ENCODE measurements at places on chromosomes 5 and 9.
A peak's percentile ranks its signal among the peaks of the same experiment; 100 is the strongest.

DNA sequence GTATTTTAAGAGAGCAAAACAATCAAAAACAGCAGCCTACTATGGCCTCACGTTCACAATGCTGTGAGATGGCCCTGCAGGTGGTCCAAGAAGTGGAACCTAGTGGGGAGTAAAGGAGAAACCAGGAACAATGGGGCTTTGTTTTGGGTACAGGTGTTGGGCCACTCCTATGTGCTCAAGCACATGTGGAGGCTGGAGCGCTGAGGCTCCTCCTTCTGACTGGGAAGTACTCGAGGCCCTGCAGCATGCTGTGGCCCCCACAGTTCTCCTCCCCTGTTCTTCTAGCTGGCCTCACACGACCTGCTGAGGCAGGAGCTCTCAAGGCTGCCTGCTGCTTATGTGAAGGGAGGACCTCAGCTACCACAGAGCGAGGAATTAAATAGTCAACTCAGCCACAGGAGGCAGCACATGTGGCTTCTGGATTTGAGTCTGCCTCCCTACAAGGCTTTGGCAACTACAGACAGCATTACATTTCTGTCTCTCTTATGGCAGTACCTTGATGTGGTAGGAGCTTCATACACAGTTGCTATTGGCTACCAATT lies 482.3 kb downstream of the SPOCK1 start:
- DNase-seq, result no peak

DNA sequence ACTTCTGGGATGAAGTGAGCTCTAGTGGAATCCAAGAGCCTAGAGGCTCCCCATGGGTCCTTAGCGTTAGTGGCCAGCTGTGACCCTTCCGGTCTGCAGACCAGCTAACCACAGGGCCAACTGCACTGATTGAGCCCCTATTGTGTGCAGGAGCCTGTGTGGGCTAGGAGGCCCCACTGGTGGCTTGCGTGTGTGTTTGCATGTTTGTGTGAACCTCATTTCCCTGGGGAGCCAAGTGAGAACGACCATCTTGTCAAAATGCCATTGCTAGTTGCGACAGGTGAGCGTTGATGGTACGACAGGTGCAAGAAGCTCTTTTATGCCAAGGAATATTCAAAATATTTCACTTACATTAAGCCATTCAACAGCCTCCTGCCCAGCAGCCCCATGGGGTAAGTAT lies 44.1 kb upstream of the ANKRD33B start:
- no peak for DNase-seq

DNA sequence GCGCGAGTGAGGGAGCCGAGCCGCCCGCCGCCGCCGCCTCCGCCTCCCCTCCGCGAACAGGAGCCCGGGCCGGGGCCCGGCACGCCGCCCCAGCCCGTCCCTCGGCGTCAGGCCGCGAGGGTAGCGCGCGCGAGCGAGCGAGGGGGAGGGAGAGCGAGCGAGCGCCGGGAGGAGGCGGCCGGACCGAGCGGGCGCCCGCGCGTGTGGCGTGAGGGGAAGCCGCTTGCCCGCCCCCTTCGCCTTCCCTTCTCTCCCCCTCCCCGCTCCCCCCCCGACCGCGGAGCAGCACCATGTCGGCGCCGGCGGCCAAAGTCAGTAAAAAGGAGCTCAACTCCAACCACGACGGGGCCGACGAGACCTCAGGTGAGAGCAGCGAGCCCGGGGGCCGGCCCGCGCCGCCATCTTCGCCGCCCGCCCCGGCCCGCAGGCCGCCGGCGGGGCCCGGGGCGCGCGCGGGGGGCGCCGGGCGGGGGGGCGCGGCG lies 312 bp downstream of the SET start:
- DNase-seq, result no peak

GRCh38 chr5:131792896-131793295 lies 3.9 kb downstream of the FNIP1 start:
- no peak for DNase-seq

GRCh38 chr5:90193185-90193822 lies 216.3 kb downstream of the CETN3 start:
- DNase-seq, result no peak

- no peak for DNase-seq
These were observed 179.1 kb downstream of the MUSK start for GRCh38 chr9:110847671-110848070.

GRCh38 chr5:2818936-2819335 lies 67.5 kb upstream of the IRX2 start:
- no peak for DNase-seq

GRCh38 chr5:124474528-124475215 lies 271.8 kb downstream of the ZNF608 start:
- DNase-seq, result no peak

GRCh38 chr9:85941966-85942912 lies 1.3 kb downstream of the NAA35 start:
- DNase-seq, result no peak

DNA sequence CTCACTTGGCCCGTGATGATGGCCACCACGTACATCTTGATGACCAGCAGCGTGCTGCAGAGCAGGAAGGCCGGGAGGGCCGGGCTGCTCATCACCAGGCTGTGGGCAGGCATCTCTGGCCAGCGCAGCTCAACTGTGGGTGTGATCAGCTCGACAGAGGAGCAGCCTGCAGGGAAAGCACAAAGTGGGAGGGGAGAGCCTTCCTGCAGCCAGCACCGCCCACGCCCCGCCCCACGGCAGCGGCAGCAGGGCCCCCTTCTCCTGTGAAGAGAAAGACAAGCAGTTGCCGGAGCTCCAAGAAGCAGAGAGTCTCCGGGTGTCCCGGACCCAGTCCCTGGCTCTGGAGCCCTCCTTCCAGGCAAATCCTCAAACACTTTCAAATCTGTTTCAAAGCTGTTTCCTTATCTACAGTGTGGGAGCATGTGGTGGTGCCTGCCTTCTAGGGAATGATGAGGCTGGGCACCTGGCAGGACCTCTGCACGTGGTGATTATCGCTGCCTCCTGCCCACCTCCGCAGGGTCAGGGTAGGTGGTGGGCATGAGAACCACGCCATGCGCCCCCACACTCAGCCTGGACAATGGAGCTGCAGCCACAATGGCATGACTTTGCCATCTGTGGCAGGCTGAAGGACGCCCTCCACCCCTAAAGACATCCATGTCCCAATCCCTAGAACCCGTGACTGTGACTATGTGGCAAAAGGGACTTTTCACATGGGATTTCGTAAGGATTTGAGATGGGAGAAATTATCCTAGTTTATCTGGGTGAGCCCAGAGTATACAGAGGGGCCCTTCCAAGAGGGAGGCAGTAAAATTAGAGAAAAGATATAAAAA lies at the start of gene PTGES:
TSS of gene PTGES (minus strand) at position 143 of the 830 bp plus-strand sequence. CDS start at position 113, 30 bp downstream.
- DNase-seq, result peak; percentile 18

DNA sequence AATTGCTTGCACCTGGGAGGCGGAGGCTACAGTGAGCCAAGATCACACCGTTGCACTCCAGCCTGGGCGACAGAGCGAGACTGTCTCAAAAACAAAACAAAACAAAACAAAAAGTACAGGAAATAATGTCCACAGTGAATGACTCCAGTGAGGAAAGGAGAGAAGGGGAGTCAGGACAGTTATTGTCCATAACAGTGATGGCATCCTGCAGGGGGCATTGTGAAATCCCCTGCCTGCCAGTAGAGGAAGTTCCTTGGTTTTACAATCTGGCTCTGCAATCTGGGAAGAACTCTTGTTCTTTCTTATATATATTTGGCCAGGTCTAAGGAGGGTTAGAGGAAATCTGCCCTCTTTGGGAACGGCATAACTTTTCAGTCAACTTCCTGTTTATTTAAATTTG lies 8.2 kb downstream of the SH3GL2 start:
- DNase-seq, result no peak

GRCh38 chr5:133607451-133607850 lies 4.9 kb downstream of the FSTL4 start:
- DNase-seq, result no peak

DNA sequence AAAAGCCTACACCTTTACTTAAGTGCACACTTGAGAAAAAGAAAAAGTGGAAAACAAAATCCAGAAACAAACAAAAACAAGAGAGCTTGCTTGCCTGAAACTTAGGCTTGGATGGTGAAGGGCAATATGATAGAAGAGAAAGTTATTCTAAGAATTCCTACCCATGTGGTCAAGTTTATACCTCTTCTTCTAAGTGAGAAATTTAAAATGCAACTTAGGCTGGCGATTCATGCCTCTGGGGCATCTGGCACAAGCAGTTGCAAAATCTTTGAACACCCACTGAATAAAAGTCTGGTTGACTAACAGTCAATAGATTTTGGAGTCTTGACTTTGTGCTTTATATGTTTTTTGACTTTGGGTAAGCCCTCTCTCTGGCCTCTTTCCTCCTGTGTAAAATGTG lies 239.6 kb downstream of the KDM4C start:
- DNase-seq, result no peak

DNA sequence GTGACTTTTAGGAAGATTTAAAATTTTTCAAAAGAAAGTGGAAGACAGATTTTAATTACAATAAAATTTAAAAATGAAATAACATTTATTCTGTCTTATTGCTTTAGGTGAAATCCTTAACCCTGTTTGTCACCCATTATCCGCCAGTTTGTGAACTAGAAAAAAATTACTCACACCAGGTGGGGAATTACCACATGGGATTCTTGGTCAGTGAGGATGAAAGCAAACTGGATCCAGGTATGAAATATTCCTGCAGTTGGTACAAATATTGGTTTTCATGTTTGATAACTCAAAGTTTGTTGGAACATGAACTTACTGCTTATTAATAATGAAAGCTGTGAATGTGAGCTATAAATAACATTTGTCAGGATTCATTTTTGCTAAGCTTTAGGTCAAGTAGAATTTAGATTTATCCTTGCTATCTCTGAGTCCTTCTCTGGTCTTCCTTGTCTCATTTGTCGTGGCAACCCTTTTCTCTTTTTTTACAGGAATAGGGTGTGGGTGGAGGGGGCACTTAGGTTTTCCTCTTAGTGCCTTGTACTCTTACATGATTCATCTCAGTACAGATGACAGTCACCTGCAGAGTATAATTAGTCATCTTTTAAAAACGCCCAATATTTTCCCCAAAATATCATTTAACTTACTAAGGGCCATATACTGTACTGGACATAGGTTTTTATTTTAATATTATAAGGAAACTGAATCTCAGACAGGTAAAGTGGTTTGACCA lies 95.3 kb upstream of the RASGRF2 start:
- no peak for DNase-seq

- no peak for DNase-seq
These were observed 24.9 kb downstream of the VAV2 start for GRCh38 chr9:133967024-133967741.

DNA sequence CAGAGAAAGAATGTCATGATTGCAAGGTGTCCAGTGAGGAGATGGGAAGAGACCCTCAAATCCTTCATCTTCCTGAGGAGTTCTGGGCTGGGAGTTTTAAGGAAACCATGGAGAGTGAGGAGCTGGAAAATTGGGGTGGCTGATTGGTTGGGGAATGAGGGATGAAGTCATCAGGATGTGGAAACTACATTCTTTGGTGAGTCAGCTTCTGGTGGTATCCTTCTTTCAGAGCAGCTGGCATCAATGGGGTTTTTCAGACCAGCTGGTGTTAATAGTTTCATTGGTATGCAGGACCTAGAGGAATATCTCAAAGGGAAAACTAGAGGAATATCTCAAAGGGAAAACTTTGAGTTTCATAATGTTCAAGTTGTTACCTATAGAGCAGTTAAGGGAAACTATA lies 45.2 kb downstream of the RNF180 start:
- no peak for DNase-seq

DNA sequence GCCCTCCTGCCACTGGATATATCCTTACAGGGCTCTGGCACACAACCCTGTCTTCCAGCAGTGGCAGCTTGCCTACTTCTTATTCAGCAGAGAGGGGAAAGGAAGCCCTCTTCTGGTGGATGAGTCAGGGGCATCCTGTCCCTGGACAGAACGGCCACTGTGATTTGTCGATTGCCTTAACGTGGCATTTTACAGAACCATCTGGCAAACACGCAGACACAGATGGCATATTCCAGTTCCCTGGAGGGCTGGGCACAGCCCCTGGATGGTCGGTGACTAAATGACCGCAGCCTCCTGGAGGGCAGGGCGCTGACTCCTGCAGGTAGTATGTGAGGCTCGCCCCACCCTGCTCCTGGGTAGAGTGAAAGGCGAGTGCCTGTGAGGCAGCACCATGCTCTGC lies 62.1 kb downstream of the DCP2 start:
- no peak for DNase-seq

DNA sequence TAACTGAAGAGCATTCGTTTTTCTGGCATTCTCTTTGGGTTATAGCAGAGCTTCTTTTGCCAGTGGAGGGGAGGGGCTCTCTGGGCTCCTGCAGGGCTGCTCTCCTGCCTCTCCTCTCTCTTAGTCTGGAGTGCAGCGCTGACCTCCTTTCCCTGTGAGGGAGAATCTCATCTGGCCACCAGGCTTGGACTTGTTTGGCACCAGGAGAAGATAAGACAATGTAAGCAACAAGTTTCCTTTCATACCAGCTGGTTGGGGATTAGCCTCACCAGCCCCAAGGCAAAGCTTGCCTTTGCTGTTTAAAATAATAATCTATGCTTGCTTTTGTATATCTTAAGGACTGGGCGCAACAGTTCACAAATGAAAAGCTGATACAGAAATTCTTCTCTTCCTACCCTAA lies 196.4 kb downstream of the TLE4 start:
- DNase-seq, result no peak

GRCh38 chr5:180830253-180831138 lies 27.9 kb upstream of the MGAT1 start:
- DNase-seq, result no peak

DNA sequence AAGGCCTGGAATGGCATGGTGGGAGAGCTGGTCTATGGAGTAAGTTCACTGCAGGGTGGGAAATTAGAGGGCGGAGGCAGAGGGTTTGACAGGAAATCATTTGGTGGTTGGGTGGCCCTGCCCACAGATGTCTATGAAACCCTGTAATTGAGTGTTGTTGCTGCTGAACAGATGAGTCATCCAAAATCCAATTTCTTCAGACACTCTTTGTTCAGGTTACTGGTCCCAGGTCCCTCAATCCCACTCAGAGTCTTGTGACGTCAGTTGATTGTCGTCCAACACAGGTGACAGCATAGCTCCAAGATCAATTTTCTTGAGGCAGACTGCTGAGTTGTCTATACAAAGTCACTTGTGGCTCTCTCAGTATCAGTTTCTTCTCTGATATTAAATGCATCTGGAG lies 208.6 kb downstream of the GRIA1 start:
- no peak for DNase-seq

- DNase-seq, result no peak
These were observed 8.8 kb downstream of the FAM200C start for GRCh38 chr5:160390787-160391696.

- no peak for DNase-seq
These were observed 187.5 kb upstream of the RORB start for GRCh38 chr9:74309654-74310053.

- DNase-seq, result no peak
These were observed 20.7 kb upstream of the TRIM36 start for GRCh38 chr5:115190388-115190787.

GRCh38 chr9:23538461-23539003 lies 287.5 kb downstream of the ELAVL2 start:
- DNase-seq, result no peak
